Activated T-cell treated with anti-CD3 and anti-CD28 coated beads for 1 hour (primary cell): ENCODE measurements at places on chromosomes 5 and 9.

DNA sequence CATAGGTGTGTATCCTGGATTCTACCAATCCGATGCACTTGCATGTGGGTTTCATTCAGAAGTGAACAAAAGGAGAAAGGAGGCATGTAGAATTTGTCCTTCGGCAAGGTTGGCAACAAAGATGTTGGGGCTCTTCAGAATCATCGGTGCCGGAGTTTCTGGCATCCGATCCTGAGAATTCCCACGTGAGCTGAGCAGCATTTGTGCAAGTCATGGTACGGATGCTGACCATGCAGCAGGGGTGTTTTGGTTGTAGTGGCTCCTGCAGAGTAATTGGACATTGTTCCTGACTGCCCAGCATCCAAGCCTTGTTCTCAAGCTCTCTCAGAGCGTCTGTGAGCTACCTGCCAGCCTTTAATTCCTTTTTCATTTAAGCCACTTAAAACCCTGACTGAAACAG, 19.0 kb upstream of the POC5 start:
- no peak for DNase-seq

DNA sequence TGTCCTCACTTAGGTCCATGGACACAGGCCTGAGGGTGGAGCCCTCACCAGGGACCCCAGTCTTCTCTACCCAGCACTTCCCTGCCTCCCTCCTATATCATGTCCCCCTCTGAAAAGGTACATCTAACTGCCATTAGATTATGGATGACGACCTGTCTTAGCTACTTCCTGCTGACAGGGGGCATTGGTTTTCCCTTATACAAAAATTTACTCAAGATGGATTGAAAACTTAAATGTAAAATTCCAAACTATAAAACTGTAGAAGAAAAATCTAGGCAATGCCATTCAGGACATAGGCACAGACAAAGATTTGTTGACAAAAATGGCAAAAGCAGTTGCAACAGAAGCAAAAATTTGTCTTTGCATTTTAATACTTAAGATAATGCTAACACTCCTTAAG, 623.2 kb upstream of the FAM174A start:
- no peak for DNase-seq

DNA sequence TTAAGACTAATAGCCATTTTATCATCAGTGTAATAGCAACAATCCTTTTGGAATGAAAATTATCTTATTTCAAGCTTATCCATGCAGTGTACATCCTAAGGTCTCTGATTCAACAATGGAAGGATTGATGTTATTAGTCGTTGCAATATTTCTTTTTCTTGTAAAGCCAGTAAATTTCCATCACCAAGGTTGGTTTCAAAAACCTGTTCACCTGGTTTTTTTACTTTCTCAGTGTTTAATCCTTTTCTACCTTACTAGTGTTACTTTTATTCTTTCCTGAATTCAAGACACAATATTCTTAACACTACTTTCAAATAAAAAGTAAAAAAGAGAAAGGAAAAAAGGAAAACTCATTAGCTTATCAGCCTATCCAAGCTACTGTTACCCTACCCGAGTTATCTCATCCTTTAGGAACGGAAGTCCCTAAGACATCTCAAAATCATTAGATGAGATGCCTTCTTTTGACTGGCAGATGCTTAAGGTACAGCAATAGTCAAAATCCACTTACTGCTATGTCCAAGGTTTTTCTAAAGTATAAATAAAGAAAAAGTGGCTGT, 5.4 kb downstream of the ZFR start:
- no peak for DNase-seq

- DNase-seq, result no peak
Observed at GRCh38 chr5:94217216-94217615, 401.2 kb downstream of the KIAA0825 start.

DNA sequence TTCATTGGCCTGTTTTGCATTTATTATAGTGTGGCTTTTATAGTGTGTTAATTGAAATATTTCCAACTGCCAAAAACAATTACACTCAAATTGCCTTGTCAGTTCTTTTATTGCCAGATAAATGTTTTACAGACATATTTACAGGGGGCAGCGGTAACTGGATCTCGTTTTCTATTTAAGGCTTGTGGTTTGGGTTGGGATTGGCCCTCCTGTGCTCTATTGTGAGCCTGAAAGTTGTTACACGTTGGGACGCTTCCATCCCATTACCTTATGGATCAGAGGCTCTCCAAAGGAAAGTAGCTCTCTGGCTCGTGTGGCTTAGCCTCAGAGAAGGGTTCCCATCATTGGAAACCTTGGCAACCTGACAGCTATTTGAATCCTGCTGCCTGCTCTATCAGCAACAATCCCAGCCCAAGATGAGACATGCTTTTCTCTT, 20.8 kb downstream of the DNAI1 start:
- no peak for DNase-seq

DNA sequence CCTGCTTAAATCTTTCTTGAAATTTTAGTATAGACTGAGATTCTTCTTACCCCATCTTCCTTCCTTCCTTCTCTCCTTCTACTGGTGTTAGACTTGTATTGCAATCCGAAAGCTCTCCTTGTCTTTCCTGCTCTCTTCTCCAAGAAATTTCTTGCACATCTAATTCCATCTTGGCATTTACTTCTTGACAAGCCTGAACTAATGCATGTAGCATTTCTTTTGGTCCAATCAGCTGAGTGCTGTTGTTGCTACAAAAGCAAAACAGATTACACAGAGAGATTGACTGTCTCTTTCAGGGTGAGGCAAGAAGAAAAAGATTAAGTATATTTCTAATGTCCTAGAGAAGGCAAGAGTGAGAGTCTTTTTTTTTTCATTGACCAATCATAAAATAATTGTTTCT, 51.6 kb upstream of the MAP1B start:
- DNase-seq, result no peak

DNA sequence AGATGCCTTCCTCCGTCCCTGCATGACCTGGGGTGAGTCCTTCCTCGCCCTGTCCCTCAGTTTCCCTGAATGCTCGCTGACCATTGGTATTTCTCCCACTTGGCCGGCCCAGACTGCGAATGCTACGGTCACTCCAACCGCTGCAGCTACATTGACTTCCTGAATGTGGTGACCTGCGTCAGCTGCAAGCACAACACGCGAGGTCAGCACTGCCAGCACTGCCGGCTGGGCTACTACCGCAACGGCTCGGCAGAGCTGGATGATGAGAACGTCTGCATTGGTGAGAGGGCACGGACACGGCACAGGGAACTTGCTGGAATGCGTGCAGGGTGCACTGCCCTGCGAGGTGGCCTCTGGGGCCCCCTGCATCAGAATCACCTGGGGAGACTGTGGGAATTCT, 77.1 kb downstream of the NTNG2 start:
- DNase-seq, result no peak

DNA sequence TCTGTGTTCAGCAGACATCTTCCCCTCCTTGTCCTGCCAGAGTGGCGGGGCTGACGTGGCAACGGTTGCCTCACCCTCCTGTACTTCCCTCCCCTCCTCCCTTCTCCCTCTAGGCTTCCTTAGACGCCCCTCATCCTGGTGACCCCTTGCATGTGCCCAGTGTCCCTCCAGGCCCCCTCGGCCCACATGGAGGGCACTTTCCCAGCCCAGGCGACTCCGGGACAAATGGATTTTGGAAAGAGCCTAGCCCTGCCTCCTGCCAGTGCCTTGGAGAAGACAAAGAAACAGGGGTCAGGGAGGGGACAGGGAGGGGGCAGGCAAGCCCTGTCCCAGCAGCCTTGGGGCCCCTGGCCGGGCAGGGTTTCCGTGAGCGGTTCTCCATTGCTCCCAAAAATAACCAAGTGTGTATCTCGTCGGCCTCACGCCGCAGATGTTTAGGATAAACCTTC, 38.3 kb upstream of the NEURL1B start:
- DNase-seq, result no peak

DNA sequence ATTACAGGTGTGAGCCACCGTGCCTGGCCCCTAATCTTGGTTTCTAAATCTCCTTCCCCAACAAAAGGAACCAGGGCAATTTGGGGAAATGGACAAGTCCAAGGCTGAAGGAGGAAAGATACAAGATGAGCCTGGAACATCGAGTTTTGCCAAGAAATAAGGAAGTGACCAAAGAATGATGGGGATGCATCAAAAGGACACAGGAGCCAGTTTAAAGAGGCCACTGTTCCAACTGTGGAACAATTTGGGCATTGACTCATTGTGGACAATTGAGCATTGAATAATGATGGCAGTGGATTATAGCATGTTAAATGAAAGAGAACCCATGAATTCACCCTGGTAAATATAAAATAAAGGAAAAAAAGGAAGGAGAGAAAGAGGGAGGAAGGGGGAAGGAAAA, 47.5 kb downstream of the DUSP1 start:
- DNase-seq, result no peak

DNA sequence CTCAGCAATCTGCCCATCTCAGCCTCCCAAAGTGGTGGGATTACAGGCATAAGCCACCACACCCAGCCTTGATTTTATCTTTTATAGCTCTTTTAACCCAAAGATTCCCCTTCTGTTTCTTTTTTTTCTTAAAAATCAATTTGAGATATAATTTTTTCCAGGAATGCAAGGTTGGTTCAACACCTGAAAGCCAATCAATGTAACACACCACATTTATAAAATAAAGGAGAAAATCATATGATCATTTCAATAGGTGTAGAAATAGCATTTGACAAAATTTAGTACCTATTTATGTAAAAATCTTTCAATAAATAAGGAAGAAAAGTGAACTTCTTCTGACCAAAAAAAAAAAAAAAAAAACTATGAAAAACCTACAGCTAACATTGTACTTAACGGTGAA, 3.7 kb upstream of the ASS1 start:
- no peak for DNase-seq

GRCh38 chr9:94645901-94646300, 6.6 kb upstream of the FBP1 start:
- DNase-seq, result no peak

DNA sequence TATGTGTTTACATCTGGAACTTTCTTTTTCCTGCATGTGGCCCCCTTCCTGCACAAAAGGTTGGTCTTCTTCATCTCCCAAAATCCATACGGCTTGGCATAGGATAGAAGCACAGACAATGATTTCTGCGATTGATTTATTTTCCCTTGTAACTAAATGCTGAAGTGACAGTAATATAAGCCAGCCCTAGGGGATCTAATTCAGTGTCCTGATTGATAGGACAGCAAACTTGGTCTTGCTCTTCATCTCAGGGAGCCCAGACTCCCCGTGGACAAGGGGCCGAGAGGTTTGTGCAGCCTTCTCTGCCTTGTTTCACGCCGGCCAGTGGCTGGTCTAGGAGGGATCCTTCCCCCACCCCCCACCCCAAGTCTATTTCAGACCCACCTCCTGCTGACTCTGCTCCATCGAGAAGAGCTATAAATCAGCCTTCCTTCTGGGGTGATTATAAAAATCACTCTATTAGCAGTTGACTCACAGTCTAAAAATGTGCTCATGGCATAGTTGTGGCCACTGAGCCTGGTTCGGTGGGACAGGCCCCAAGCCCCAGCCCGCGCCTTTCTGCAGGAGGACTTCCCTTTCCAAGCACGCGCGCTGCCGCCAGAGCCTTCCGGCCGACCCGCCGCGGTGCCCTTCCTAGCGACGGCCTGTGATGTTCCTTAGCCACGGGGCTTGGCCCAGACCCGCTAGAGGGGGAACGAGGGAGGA, 89.8 kb upstream of the COL5A1 start:
- no peak for DNase-seq
